ENCODE measurements at places on chromosomes 16 and 17.

DNA sequence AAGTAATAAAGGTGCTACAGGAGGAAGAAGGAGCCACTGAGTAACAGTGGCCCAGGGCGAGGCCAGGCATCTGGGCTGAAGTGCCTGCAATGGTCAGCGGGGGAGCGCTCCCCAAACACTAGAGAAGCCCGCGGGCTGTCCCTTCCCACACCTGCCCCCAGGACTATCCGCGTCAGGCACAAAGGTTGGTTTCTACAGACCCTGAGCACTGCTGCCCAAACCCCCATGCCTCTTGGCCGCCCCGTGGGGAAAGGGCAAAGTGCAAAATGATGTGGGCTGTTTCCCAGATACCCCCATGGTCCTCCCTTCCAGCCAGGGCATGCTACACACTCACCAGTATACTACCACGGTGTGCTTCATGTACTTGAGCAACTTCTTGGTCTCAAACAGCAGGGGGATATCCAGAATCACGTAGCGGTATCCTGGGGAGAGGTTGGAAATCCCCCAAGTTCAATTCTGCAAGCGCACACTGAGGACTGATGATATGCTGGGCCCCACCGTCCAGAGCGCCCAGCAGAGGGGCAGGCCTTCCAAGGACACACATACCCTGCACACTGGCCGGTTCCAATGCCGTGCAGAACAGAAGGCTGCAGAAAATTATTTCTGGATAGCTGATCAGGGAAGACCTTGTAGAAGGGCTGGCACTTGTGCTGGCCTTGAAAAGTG, 21.5 kb downstream of the DCAKD start:
- no peak for DNase-seq

GRCh38 chr16:84039696-84040095, 2.9 kb downstream of the SLC38A8 start:
- no peak for DNase-seq

DNA sequence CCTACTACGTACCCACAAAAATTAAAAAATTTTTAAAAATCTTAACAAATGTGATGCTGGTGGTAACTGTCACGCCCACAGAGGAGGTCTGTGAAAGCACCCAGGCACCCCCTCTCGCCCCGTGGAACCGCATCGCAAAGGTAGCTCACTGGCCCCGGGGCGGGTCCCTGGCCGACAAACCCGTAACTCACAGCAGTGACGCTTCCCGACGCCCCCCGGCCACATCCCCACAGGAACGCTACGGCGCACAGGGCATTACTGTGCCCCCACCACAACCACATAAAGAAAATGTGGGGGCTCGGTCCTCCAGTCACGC, 366 bp downstream of the ANKS3 start:
- DNase-seq = no peak

- DNase-seq = no peak
Measured at GRCh38 chr17:31171701-31172100, 76.9 kb downstream of the NF1 start.

DNA sequence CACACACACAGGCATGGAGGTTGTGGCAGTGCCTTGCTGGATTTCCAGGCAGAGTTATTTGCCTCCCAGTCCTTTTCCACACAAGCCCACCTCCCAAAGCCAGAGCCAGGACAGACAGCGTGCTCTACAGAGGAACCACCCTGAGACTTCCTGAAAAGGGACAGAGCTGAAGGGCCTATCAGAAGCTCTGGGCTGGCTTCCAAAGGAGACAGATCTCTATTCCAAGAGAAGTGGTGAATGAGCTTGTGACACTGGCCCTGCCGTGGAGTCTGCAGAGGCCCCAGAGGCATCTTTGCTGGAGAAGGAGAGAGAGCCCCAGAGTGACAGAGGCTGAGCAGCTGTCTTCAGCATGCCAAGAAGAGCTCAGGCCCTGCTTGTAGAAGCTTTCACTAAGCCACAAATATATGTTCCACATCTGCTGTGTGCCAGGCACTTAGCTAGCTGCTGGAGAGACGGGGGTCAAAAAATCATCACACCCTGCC, 8.3 kb upstream of the LPCAT2 start:
- no peak for DNase-seq

- no peak for DNase-seq
Measured at GRCh38 chr16:78211020-78211599, 111.7 kb downstream of the WWOX start.

- DNase-seq = no peak
Measured at GRCh38 chr17:28427371-28427770, 21.4 kb upstream of the SLC46A1 start.

- no peak for DNase-seq
Measured at GRCh38 chr17:82846061-82846691, 6.4 kb upstream of the ZNF750 start.

- DNase-seq = no peak
Measured at GRCh38 chr17:4576729-4577322, 7.5 kb upstream of the SMTNL2 start.

Data from DMS79 (cell line).